ENCODE measurements at places on chromosomes 6 and 20.

GRCh38 chr20:24962510-24962909 is 13.4 kb downstream of the CST7 start:
- DNase-seq, result no peak

- DNase-seq, result no peak
Measured at GRCh38 chr6:43223175-43223574, 6.1 kb downstream of the DNPH1 start.

DNA sequence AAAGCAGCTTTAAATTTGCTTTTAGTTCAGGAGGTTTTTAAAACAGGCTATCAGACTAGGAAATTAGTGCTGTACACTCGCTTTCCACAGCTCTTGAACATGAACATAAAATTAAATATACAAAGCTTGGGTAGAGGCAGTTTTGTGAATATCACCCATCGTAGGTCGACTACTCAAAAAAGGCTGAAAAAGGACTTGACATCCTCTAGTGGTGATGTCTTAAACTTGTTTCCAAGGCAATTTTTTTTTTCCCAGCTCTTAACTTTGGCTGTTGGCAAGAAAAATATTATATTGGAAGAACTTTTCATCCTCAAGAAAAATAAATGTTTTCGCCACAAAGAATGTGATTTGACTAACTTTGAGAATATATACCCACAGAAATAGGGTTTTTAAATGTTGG is 2.9 kb downstream of the MAP7 start:
- DNase-seq, result no peak

DNA sequence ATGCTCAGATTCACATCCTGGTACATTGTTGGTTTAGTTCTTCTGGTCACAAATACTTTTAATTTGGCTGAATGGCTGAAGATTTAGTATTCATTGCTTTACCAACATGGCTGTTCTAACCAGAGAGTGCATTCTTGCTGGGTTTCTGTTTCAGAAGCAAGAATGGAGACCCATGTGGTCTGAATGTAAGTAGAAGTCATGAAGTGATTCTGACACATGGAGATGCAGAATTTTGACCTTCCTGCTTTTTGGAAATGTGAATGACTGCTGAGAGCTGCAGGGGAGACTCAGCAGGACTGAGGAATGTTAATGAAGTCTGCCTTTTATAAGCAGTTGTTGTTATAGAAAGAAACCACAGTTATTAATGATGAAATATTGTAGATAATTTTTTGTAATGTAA is 576.1 kb upstream of the MARCKS start:
- no peak for DNase-seq

- DNase-seq, result no peak
Measured at GRCh38 chr6:90494067-90494780, 92.6 kb downstream of the MAP3K7 start.

DNA sequence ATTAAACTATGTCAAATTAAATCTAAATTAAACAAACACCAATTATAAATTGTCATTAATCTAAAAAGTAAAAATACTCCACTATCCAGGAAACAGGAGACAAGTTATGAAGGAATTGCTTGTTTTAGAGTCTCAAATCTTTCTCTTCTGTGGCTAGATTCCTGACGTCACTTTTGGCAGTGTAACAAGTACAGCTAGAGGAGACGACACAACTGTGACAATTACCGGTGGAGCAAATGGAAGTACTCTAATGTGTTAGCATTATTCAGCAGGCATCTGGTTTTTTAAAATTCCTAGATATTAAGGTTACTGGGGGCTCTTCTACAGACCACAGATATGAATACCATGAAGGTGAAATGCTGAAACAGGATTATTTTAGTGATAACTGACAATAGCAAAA is 1042.7 kb downstream of the EPHA7 start:
- DNase-seq, result no peak

GRCh38 chr6:84872996-84873723 is 108.8 kb upstream of the TBX18 start:
- no peak for DNase-seq

Measured in C1 segment of cervical spinal cord (tissue), 14 donors.